T-helper 1 cell (primary cell): ENCODE measurements at places on chromosomes 1 and 21.

DNA sequence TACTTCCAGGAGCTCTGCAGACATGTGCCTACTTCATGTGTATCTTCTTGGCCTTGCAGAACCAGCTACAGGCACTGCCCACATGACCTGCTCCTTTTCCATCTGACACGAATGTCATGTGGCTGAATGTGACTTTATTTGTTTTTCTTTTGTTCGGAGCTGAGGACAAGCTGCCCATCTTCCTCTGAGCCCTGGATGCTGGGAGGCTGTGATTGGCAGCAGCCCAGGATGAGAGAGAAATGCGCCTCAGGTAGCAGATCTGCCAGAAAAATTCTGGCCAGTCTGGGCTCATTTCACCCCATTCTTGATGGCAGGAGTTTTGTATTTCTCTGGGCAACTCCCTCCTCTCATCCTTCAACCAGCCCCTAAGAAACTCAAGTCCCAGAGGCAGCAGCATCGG is 372.0 kb downstream of the RPS6KC1 start:
- DNase-seq = no peak

GRCh38 chr1:56688522-56689026 is 43.5 kb downstream of the PRKAA2 start:
- DNase-seq = no peak

DNA sequence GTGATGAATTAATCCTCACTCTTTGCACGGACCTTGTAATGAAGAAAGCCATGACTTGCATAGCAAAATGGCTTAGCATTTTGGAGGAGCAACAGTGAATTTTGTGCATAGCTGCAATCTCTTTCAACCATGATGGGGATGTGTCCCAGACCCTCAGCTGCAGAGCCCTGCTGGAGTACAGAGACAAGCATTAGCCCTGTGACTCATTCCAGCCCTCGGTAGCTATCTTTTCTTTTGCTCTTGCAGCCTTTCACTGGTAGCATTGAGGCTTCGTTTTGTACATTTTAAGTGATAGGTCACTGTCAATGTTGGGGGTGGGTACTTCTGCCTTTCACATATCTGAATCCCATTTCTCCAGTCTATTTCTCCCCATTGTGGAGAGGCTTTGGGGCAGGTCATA is 58.4 kb downstream of the SLC35F3 start:
- no peak for DNase-seq

DNA sequence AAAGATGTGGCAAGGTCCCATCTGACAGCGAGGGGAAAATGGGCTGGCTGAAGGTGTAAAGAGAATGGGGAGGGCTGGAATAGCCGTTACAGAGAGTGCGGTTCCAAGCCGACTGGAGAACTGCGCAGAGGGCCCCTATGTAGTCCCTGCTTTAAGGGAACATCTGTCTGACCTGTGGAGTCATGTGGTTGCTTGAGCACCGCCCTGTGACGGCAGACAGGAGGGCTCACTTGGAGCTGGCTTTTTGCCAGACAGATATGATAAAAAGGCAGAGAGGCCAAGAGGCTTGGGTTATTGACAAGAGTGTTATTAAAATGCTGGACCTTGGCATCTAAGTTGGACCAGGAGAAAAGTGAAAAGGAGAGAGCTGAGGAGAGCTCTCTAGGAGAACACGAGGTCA is 5.9 kb upstream of the PTPRF start:
- DNase-seq = no peak

DNA sequence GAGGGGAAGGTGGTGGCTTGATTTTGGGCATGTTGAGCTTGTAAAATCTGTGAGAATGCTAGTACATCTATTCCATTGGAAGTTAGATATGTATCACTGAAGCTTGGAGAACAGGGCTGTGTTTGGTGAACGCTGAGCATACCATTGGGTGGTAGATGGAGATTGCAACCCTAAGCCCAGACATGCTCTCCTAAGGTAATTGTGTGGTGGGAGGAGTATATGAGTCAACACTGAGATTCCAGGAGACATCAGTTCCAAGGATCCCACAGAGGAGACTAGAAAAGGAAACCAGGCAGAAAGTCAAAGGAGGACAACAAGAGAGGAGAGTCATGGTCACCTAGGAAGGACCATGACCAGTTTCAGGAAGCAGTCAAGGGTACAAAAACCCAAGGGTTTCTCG is 60.4 kb downstream of the KIF21B start:
- no peak for DNase-seq
